ENCODE measurements at places on chromosomes 1 and 21.

GRCh38 chr21:32426066-32426465, 13.6 kb downstream of the EVA1C start:
- no peak for DNase-seq

GRCh38 chr1:31576201-31576669, at the start of gene TINAGL1:
Gene TINAGL1 (plus strand): TSS chr1:31576515. CDS start chr1:31577149, 634 bp downstream.
- DNase-seq = no peak

- peak; percentile 34 for DNase-seq
Observed at GRCh38 chr21:44569861-44570517, 3.5 kb upstream of the KRTAP10-4 start.

DNA sequence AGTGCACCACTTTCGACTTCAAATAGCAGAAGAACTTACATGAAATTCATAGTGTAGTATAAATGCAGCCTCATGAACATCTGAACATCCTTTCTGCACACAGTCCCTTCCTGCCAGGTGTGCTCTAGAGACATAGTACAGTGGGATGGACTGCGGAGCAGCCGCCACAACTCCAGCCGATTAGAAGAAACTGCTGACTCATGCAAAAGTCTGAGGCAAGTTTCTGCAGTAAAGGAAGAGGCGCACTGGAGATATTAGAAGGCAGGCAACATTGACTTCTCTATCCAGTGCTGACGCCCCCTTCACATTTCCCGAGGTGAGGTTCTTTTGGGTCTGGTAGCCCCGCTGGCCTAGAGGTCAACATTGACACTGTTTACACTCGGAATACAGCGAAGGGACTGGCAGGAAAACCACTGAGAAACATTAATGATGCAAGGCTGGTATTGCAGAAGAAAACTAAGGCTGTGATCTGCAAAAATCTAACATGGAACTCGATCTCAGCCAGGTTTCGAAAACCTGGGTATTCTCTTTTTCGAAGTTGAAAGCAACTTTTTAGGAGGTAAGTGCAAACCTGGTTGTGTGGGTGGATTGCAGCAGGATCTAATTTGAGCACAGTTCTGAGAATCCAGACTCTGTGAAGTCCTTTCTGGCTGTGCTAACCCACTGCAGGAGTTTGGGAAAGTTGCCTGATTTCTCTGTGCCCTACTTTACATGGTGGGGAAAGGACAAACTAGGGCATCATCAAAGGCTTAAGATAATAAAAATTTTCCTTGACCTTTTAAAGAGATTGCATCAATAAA, 90.7 kb downstream of the CDC7 start:
- no peak for DNase-seq

DNA sequence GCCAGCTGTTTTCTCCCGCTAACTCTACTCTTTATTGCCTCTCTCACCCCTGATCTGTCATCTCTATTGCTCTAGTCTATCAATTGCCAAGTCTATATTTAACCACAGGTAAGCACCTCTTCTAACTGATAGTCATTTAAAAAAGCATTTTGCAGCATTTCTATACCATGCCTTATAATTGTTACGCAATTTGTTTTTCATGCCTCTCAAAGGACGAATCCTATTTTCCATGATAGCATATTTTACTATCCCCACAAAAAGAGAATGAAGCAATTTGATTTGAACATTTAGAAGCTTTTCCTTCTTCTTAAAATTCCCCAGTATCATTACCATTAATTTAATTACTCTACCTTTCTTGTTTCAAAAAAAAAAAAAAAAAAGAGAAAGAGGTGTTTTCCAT, 432.8 kb upstream of the ZP4 start:
- DNase-seq = no peak

DNA sequence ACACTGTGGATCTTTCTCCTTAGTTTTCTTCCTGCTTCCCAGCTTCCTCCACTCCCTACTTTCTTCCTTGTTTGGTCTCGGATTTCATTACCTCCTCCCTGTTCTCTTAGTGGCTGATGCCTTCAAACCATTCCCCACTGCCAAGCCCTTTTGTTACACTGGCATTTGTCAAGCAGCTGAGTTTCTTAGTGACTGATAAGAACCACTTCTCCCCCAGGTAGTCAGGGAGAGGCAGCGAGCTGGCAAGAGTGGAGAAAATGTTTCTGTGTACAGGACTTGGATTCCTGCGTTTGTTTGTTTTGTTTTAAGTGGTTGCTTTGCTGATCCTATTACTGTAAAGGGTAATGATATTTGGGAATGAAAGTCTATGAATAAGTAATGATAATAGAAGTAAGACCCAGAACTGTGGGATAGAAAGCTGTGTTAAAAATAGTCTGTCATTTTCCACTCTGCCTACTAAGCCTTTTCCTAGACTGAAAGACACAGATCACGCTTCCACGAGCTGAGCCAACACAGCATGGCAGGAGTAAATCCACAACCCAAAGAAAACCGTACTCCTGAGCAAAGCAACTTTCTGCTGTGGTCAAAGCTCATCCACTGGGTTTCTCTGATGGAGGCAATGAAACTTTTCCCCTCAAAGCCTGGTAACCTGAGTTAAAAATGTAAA, 10.1 kb upstream of the SERTAD4 start:
- DNase-seq = no peak

DNA sequence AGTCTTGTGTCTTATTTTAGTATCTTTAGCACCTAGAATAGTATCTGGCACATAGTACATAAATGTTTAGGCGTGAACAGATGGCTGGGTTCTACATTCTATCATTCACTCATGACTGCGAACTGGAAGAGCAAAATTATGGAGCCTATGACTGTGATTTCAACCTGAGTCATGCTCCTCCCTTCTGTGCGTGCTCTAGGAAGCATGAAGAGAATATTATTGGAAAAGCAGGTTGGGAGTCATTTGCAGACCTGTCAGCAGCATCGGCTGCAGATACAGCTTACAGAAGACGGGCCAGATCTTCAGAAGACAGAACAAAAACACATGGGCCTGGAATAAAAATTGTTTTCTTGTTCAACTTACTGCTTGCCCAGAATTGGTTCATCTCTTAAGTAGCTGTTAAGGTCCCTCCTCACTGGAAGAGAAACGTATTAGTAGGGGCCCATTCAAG, 344.0 kb upstream of the USP24 start:
- DNase-seq = no peak

DNA sequence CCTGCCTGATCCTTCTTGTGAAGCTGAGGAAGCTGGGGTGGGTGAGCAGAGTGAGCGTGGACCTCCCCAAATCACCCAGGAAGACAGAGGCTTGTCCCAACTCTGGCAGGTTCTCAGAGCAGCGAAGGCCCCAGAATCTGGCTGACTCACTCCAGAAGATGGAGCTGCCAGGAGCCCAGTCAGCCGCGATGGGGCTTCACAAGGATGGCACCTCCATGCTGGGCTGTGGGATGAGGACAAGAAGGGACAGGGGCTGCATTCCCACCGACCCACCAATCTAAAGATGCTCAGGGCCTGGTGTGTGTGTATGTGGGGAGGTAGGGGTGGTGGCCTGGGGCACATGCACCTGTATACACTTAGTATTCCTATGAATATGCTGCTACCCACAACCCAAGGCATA, 52.9 kb downstream of the ATP1A1 start:
- peak; percentile 14 for DNase-seq

GRCh38 chr1:23394181-23394580, 24.5 kb upstream of the ZNF436 start:
- DNase-seq = no peak

DNA sequence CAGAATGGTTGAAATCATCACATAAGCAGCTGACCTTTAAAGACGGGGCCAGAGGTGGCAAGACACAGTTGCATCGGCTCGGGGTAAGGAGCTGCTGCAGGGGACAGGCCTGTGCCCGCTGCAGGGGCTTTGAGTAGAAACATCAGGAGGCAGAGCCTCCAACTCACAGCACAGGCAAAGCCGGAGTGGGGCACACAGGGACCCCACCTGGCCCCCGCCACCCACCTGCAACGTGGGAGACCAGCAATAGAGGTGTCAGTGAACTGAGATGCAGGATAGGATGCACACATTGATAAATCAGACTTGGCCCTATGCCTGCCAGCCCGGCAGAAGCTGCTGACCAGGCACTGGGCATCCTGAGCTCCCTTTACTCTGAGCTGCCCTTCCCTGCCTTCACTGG, 257.2 kb downstream of the NPHP4 start:
- DNase-seq = no peak
